H1 (cell line): ENCODE measurements at places on chromosomes 16 and 17. TPM values are rescaled to one million over a fixed set of nuclear protein-coding genes. Genes with fewer than 3 reads are reported as not detected.

- H3K36me3 ChIP-seq, result no peaks in the 10 kb centered on the region
- DNase-seq, result no peak
- no peak overlapping the region for H3K27ac ChIP-seq
- no peak overlapping the region for H3K4me3 ChIP-seq
Observed at GRCh38 chr16:52515068-52515671, 31.8 kb downstream of the TOX3 start.

- H3K4me1 ChIP-seq, result peaks cover 29% of the 10 kb centered on the region
- H3K36me3 ChIP-seq, result no peaks in the 10 kb centered on the region
- DNase-seq, result no peak
Observed at GRCh38 chr17:40352237-40352778, 12.2 kb downstream of the GJD3 start.

DNA sequence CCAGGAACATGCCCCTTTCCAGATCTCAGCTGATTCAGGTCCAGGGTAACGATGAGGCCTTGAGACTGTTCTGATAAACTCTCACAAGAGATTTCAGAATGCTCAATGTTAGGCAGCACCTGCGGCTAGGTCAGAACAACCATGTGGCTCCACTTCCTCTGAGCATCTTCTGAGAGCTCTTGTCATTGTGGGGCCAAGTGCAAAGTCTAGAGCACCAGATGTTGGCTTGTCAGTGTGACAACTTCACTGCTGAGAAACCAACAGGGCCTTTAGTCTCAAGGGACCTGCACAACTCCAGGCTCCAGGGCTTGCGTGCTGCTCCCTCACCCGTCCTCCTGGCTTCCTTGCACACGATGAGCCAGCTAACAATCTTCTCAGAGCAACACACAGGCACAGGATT lies 29.0 kb downstream of the FCSK start:
- peaks cover 12% of the 10 kb centered on the region for H3K36me3 ChIP-seq
- H3K27me3 ChIP-seq, result no peaks in the 10 kb centered on the region
- H3K4me1 ChIP-seq, result no peaks in the 10 kb centered on the region
- H3K27ac ChIP-seq, result no peak overlapping the region

- no peak for DNase-seq
- peaks cover 10% of the 10 kb centered on the region for H3K4me1 ChIP-seq
- H3K4me3 ChIP-seq, result no peak overlapping the region
- no peak overlapping the region for H3K27ac ChIP-seq
- no peaks in the 10 kb centered on the region for H3K36me3 ChIP-seq
Observed at GRCh38 chr16:73482310-73482709, 434.4 kb upstream of the ZFHX3 start.

DNA sequence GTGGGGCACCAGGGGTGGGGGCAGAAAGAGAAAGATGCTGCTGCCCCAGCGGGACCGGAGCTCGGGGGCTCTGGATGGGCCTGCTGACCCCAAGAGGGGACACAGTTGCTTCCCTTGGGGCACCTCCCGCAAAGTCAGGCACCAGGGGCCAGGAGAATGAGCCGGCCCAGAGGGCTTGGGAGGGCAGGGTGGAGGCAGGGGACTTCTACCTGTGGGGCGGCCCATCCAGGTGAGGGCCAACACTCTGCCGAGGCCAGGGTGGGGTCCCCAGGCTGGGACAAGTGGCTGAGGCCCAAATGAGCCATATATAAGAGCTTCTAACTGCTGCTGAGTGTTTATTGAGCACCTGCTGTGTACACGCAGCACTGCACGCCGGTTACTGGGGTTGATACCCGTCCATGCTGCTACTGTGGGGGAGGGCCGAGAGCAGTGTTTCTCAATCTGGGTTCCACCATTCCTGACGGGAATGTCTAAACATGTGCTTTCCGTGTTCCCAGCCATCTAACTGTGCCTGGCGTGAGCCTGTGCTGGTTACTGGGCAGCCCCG lies 211.7 kb upstream of the GSE1 start:
- H3K4me3 ChIP-seq, result no peak overlapping the region
- no peak for DNase-seq
- H3K27me3 ChIP-seq, result no peaks in the 10 kb centered on the region
- peaks cover 30% of the 10 kb centered on the region for H3K4me1 ChIP-seq

DNA sequence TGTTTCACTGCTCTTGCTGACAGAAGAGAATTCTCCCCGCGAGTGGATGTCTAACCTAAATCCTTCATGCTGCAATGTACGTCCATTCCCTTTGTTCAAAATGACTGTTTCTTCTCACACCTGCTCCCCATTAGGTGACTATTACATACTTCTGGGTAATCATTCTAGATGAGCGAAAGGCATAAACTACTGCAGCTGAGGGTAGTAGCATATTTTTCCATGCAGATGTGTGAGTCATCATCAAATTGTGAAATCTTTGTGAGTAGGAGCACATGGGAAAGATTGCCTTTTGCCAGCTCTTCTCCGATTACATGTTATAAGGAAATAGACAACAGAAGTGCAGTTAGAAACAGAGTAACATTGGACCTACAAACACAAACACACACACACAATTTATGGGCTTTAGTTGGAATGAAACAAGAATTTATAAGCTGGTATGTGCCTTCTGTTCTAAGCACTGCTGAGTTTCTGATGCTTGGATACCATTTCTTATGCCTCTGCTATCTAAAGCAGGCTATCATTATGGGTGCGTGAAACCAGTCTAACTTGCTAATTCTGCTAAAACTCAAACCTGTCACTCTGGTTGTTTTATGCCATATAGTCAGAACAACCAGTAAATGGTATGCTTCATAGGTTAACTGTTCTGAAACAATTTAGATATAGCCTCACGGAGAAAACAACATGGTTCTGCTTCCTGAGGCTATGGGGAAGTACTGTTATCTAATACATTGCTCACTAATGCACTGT lies 346.9 kb upstream of the PSMD7 start:
- H3K27ac ChIP-seq, result no peak overlapping the region
- H3K36me3 ChIP-seq, result no peaks in the 10 kb centered on the region
- DNase-seq, result no peak
- no peaks in the 10 kb centered on the region for H3K27me3 ChIP-seq
- 0 out of 2 replicates have a peak, but pooled peaks cover 2% of the 10 kb centered on the region for H3K4me1 ChIP-seq
- H3K4me3 ChIP-seq, result no peak overlapping the region

DNA sequence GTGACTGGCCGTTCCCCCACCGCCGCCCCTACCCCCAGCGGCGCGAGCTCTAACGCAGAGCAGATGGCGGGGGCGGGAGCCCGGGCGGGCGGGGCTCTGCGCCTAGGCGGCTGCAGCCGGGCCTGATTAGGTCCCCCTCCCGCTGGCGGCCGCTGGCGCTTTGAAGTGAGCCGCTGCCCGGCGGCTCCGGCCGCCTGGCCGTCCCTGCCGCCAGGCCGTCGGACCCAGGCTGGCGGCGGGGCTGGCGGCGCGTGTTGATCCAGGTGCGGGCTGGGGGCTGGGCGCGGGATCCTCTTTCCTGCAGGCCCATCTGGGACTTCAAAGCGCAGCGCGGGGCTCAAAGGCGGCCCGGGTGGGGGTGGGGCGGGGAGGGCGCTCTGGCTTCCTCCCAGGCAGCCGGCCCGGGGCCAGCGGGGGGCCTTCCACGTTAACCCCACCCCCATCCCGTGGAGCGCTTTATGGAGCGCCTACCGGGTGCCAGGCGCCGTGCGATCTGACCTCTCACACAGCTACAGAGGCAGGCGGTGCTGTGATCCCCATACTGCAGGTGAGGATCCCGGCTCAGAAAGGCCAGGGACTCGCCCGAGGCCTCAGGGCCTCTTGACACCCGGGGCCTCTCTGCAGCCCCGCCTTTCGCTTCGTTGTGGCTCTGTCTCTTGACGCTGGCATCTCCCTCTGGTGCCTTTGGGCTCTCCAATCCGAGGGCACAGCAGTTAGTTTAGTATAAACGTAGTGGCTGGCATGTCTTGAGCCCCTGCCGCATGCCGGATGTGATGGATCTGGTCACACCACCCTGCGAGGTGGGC lies 80.0 kb upstream of the NKD1 start:
- no peaks in the 10 kb centered on the region for H3K36me3 ChIP-seq
- peaks cover 29% of the 10 kb centered on the region for H3K27me3 ChIP-seq
- H3K4me3 ChIP-seq, result peak overlapping the region; percentile 53
- DNase-seq, result no peak
- H3K4me1 ChIP-seq, result peaks cover 18% of the 10 kb centered on the region
- H3K27ac ChIP-seq, result no peak overlapping the region

GRCh38 chr17:80605326-80606066 lies 60.9 kb downstream of the RPTOR start:
- H3K4me3 ChIP-seq, result no peak overlapping the region
- H3K27me3 ChIP-seq, result no peaks in the 10 kb centered on the region
- no peak overlapping the region for H3K27ac ChIP-seq
- H3K4me1 ChIP-seq, result no peaks in the 10 kb centered on the region
- H3K36me3 ChIP-seq, result no peaks in the 10 kb centered on the region
- no peak for DNase-seq

GRCh38 chr16:62692685-62693084 lies 656.4 kb upstream of the CDH8 start:
- no peaks in the 10 kb centered on the region for H3K4me1 ChIP-seq

DNA sequence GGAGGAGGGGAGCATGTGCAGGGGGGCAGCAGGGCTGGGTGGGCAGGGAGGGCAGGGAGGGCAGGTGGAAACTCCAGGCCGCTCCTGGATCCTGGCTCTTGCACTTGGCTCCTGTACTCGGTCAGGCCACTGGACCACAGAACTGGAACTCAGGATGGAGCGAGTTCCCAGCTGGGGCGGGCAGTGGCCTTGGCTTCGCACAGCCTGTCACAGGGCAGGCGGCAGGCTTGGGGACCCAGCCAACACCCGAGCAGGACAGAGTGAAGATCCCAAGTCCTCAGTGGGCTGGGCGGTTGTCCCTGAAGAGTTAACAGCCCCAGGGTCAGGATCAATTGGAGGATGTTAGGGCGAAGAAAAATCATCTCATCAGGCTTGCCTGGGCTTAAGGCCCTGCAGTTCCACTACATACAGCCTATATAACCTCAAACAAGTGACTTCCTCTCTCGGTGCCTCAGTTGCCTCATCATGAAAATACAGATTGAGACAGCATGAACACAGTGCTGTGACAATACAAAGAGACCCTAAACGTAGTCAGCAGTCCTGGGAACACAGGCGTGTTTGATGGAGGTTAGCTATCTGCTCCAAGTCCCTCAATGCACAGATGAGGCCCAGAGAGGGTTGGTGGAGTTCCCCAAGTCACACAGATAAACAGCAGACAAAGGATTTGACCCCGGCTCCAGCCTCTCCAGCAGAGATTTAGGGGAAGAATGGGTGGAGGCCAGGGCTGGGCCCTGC lies 21.9 kb downstream of the ZNF423 start:
- peaks cover 58% of the 10 kb centered on the region for H3K4me1 ChIP-seq
- no peaks in the 10 kb centered on the region for H3K36me3 ChIP-seq

DNA sequence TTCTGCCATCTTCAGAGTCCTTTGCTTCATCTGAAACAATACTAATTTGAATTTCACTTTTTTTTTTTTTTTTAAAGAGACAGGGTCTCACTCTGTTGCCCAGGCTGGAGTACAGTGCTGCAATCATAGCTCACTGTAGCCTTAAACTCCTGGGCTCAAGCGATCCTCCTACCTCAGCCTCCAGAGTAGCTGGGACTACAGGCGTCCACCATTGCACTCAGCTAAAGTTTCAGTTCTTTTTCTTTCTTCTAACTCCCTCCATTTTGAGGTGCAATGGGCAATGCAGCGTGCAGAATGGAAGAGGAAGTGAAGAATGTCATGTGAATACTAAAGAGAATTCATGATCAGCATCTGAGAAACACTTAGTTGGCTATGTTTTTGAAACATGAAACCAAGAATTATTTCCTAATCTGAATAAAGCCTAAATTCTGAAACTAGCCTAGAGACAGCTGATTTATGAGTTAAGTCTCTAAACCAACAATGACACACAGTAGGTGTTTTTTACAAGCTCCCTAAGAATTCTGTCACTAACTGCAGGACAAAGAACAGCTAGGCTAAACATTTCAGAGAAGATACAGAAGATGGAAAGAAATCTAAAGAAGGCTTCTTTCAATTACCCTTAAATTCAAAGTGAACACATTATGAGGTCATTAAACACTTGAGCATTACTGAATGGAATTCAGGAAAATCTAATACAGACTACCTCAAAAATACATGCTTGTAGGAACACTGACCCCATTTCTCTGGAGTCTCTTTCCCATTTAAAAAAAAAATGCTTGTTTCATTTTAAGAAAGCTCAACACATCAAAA lies 21.0 kb downstream of the SNN start:
- DNase-seq, result no peak
- no peak overlapping the region for H3K4me3 ChIP-seq
- no peaks in the 10 kb centered on the region for H3K27me3 ChIP-seq
- H3K27ac ChIP-seq, result no peak overlapping the region
- peaks cover 6% of the 10 kb centered on the region; the same call in 1 of the 2 replicates for H3K36me3 ChIP-seq

DNA sequence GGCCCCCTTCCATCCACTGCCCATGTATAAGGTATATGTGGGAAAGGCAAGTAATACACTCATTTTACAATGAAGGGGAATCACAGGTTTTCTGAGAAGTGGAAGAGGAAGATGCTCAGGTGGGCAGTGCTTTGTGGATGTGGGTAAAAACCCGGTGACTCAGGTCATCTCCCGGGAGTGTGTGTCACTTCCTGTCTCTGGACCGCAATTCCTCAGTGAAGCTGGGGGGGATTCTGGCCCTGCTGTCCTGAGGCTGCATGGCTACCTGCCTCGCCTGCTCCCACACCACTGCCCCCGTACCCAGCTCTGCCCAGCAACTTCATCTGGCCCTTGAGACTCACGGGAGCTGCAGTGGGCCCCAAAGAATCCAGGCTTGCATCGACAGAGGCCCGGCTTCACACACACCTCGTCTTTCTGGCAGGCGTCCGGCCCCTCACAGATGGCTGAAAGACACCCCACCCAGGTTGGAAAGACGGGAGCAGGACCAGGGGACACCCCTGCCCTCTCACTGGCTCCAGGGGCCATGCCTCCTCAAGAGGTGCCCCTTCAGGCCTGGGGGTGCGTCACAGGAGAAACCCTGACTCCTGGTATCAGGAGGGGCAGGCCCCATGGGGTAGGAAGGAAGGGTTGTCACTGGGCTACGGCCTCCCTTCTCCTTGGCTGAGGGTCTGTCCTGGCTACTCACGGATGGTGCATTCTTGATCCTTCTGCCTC lies 882 bp downstream of the SCARF1 start:
- no peaks in the 10 kb centered on the region; the same call in 1 of the 2 replicates for H3K27me3 ChIP-seq
- H3K36me3 ChIP-seq, result no peaks in the 10 kb centered on the region
- no peak overlapping the region for H3K27ac ChIP-seq
- peaks cover 15% of the 10 kb centered on the region for H3K4me1 ChIP-seq
- DNase-seq, result no peak
- no peak overlapping the region for H3K4me3 ChIP-seq

The OR3A3 gene
- not detected in 2 replicates for total RNA-seq

The MYL11 gene
- total RNA-seq, result 1.2 TPM in 1 of 2 replicates, not detected in the other

The TK1 gene
- total RNA-seq, result 66.9 and 76.5 TPM in 2 replicates

The ABCC11 gene
- total RNA-seq, result not detected in 2 replicates
